Activated CD4-positive, alpha-beta T cell treated with anti-CD3 and anti-CD28 coated beads, Interleukin-2, amount 50 U/mL, for 48 hours (primary cell): ENCODE measurements at places on chromosomes 2 and 18.

DNA sequence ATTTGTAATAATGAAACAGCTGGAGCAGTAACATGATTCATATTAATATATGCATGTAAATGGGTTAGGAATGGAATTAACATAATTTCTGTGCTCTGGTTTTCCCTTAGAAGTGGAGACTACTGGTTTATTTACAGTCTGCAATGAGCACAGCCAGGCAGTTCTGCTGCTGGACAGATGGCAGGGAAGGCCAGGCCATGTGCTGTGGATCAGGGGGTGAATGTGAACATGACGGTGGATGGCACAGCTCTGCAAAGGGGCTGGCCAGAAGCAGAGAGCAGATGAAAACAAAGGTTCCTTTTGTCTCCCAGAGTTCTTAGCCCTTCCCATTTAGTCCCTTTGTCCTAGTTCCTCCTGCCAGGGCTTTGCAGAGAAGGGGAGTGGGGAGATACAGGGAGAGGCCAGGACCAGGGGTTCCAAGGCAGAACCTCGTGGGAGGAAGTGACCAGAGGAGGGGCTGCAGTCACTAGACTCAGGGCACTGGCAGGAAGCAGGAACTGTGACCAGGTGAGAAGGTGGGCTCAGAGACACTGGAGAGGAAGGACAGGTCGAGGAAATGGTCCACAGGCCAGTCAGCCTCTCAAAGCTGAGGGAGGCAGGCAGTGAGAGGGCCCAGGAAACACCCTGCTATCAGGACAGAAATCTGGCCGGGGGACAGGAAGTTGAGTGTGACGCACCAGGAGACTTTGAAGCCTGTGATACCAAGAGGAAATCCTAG, 112.9 kb upstream of the ATP8B1 start:
- DNase-seq, result no peak

DNA sequence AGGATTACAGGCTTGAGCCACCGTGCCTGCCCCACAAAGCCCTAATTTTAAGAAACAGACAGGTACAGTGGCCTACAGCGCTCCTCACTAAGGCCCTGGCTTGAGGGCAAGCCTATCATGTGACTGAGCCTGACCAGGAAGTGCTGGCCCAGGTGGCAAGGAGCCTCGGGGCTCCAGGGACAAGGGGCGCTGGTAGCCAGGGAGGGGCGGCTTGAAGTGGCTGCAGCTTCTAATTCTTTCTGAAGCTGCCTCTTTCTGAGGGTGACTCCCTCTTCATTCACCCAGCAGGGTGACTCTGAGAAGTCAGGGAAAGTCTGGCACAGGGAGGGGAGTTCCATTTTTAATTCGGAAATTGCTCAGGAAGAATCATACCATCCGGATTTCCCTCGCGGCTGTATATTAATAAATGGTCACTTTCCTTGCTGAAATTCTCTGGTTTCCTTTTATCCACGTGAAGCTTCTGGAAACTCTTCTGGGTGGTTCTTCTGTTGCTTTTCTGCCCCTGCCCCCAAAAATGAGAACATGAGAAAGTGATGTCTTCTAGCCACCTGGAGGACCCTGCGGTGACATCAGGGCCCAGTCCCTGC, 115.7 kb downstream of the FAM210A start:
- no peak for DNase-seq

DNA sequence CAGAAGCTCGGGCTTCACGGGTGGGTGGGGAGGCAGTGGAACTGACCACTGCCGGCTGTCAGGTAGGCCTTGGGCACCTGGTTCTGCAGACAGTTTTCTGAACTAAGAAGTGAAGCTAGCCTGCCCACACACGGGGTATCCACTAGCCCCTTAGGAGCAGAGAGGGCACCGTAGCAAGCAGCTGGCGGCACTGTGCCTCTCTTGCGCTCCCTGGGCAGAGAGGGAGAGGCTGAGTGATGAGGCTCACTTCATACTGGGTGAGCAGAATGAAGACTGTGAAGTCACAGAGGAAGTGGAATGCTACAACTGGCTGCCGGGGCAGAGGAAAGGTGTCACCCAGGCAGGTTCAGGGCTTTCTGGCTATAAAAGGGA, 753 bp downstream of the ITPRIPL1 start:
- peak; percentile 42 for DNase-seq

GRCh38 chr2:27809761-27810241, 38.3 kb downstream of the MRPL33 start:
- DNase-seq, result no peak

GRCh38 chr2:69624131-69624530, 19.4 kb downstream of the AAK1 start:
- no peak for DNase-seq

- DNase-seq, result no peak
Measured at GRCh38 chr18:8735274-8735673, 29.9 kb downstream of the MTCL1 start.
